ENCODE measurements at places on chromosomes 12 and 14.
A peak's percentile ranks its signal among the peaks of the same experiment; 100 is the strongest.

- no peak for DNase-seq
These were observed 3.2 kb upstream of the PYGL start for GRCh38 chr14:50947446-50947845.

DNA sequence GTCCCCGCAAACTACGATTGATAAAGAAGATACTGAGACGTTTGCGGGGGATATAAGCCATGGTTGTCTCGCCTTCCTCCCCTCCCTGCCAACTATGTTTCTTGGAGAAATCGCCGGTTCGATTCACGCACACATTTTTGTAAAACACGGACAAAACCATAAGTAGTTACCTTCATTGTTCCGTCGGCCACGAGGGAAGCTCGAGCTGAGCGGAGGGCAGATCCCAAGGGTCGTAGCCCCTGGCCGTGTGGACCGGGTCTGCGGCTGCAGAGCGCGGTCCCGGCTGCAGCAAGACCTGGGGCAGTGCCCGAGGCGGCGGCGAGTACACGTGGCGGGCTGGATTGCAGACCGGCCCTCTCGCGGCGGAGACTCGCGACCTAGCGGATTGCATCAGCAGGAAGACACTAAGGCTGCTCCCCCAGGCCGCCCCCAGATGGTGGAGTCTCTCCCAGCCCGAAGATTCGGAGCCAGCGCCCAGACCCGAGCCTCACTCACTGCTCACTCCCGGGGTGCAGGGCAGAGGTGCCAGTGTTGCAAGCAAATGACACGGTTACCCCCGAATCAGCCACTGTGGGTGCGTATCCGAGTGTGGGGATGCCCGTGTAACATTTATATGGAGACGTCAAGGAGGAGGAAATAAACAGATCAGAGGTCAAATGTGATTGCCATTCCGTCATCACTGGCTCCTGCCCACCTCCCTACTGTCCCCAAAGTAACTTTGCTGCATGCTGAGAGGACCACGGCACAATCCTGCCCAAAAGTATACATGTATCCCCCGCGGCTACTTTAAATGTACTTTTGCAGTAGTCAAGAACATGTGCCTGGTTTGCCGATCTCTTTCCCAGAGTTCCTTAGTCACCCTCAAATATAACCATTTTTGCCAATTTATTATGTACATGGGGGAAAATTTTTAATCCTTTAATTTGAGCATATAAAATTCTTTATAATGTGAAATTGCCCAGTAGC is at the start of gene BCAT1:
BCAT1 (minus strand) TSS at position 345 of the 966 bp plus-strand sequence; CDS start at position 176, 169 bp downstream.
- DNase-seq = peak; percentile 27

DNA sequence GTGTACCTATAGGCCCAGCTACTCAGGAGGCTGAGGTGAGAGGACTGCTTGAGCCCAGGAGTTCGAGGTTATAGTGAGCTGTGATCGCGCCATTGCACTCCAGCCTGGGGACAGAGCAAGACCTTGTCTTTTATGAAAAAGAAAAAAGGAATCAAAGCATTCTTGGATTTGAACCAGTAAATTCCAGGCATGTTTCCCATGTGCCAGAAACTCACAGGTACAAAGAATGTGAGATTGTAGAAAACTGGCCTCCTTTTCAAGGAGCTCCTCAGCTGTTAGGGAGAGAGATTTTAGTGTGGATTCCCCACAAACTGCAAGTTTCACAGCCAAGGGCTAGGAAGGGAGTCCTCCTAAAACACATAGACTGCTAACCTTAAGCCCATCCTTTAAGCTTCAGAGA is 95.0 kb downstream of the FOXN4 start:
- no peak for DNase-seq

DNA sequence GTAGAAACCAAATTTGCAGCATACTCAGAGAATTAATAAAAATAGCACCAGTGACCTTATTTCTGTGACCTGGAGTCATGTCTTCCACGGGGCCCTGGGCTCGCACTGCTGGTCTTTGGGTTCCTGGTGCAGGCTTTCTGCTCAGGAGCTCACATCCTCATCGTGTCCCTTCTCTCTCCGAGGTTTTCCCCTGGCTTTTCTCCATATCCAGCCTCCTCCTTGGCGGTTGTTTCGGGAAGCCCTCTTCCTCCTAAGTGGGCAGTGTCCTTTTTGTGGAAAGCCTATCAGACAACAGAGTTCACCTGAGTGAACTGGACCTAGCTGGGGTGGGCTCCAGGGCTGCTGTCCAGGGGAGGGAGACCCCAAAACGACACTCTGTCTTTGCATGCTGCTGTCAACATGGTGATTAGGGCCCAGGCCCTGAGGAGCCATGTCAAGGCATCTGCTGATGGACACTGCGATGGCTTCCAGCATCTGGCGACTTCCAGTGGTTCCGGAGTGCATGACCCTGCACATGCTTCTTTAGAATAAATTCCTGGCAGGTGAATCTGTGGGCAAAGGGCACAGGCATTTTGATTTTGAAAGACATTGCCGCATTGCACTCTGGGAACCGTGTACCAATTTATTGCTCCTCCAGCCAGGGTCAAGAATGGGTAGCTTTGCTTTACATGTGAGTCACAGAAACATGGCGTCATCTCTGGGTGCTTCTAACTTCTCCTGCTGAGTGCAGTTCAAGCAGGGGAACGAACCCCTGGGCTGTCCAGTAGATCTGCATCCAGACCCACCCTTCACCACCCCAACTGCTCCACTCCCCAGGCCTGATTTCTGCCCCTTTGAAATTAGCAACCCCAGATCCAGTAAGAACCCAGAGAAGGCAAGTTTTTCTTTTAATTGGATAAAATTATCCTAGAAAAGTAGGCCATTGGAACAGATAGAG is 136.8 kb downstream of the ADGRD1 start:
- DNase-seq = no peak

- no peak for DNase-seq
These were observed 49.6 kb upstream of the RASSF3 start for GRCh38 chr12:64560396-64561301.

DNA sequence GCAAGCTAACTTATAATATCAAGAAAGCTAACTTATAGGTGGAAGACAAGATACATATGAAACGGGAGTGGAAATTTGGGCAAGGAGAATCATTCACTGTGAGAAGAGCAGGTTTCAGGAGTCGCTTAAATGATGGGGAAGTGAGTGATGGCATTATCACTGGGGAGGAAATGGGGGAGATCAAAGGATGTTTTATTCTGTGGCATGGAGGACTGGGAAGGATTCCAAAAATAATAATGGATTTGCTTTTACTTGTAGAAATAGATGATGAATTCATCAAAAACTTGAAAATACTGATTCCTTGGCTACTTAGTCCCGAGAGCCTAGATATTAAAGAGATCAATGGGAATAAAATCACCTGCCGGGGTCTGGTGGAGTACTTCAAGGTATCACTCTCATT is 47.8 kb downstream of the SAV1 start:
- DNase-seq = no peak

GRCh38 chr14:72783741-72784140 is 110.2 kb downstream of the DPF3 start:
- DNase-seq = no peak

- no peak for DNase-seq
These were observed 177.5 kb downstream of the DACT1 start for GRCh38 chr14:58815161-58815701.

GRCh38 chr12:111396726-111397445 is 8.8 kb upstream of the SH2B3 start:
- DNase-seq = peak; percentile 88

DNA sequence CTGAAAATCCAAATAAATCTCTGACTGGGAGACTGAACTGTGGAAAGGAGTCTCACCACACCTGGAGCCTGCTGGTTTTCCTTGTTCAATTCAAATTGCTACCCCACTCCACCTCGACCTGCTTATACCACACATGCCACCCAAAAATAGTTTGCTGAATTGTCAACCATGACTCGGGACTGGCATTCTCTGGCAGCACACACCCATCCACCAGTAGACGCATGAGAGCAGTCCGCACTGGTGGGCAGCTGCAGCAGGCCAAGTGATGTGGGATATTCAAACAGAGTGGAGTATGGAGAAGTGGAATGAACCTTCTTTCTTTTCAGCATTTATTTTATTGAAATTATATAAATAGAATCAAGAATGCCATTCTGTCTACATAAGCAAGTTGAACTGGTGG is 38.7 kb upstream of the SYCP3 start:
- DNase-seq = no peak

GRCh38 chr12:97754306-97754705 is 291.7 kb downstream of the RMST start:
- no peak for DNase-seq

GRCh38 chr12:16076557-16076956 is 165.4 kb downstream of the DERA start:
- DNase-seq = no peak

- DNase-seq = no peak
These were observed 26.2 kb upstream of the KTN1 start for GRCh38 chr14:55553791-55554190.

DNA sequence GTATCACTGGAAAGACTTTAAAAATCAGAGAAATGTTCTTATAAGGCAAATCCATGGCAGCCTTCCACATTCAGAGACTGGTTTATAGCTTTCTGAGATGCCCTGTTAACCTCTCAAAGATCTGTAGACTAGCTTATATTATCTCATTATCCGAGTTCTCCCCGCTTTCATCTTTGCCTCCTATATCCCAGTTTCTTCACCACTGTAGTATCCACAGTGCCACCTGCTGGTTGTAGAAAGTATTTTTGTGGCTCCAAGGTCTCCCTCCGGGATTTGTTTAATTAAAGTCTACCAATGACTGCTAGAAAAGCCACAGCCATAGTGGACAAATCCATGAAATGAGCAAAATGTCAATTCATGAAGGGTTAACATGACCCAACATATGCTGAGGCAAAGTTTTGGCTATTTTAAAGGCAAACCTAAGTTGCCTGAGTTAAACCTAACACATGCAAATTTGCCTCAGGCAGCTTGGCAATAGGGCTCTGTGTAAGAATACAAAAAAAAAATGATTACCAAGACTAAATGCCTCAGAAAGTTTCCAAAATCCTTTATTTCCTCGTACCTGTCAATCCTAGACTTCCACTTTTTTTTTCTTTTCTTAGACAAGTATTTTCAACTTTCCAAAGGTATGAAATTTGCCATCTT is 218.8 kb upstream of the BMP4 start:
- peak; percentile 43 for DNase-seq

- DNase-seq = no peak
These were observed 48.1 kb downstream of the ADCK1 start for GRCh38 chr14:77848031-77848430.

DNA sequence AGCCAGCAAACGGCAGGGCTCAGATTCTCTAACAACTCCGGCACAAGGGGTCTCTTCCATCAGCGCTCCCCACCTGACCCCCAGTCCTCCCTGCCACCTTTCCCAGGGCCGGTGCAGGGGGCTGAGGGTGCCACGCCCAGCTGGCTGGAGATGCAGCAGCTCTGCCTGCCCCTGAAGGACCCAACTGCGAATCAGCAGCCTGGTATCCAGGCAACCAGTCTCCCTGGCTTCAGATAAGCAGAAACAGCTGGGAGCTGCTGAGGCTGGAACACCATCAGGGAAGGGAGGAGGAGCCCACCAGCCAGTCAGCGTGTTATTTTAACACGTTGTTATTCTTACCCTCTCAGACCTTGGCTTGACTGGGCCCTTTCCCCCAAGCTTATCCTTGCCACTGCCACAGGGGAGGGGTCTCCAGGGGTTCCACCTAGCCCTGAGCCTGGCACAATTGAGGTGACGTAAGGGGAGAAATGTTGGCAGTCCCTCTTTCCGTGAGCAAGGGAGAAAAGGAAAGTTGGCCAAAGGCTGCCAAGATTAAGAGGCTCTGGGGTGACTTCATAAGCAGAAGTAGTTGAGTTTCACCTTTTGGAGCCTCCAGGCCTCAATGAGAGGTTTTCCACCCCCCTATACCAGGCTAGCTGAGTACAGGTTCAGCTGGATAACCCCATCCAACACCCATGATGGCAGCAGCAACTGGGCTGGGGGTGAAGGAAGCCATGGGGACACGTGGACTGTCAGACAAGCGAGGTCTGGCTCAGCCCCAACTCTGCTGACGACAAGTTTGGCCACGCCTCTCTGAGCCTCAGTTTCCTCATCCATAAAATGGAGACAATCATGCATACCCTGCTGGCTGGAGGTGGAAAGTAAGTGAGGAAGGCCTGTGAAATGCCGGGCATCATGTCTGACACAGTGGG is 91.1 kb downstream of the IRF2BPL start:
- DNase-seq = no peak

GRCh38 chr12:30278401-30278800 is 417.3 kb downstream of the IPO8 start:
- no peak for DNase-seq

GRCh38 chr12:46264057-46264456 is 4.8 kb downstream of the SLC38A1 start:
- DNase-seq = no peak

DNA sequence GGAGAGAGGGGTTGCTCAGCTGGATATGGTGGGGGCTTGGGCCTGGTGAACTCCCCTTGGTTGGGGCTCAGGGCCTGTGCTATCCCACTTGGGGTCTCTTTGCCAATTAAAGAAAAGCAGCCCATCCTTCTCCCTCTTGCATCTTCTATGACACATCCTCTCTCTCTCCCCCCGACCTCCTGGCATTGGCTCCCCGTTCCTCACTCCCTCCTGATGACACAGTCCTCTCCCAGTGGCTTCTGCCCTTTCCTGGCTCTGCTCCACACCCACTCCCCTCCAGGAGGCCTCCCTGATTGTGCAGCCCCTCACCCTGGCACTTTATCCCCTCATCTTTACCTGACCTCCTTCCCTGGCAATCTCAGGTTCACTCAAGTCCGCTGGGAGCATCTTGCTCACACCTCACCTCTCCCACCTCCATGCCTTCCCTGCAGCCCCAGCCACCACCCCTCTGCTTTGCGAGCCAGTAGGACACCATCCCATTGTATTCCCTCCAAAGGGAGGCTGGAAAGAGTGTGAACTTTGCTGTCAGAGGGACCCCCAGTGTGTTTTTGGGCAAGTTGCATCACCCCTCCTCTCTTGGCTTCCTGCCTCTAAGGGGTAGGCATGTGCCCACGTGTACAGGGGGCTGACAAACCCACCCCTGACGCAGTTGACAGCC is 10.7 kb downstream of the KRT80 start:
- no peak for DNase-seq

GRCh38 chr12:93054021-93054420 is 124.9 kb upstream of the EEA1 start:
- no peak for DNase-seq

GRCh38 chr12:54390668-54391551 is 6.4 kb upstream of the ZNF385A start:
- DNase-seq = peak; percentile 76

GRCh38 chr12:110039085-110039807 is 9.1 kb downstream of the C12orf76 start:
- peak; percentile 50 for DNase-seq

- DNase-seq = no peak
These were observed 6.1 kb downstream of the RAPGEF3 start for GRCh38 chr12:47752552-47752951.

DNA sequence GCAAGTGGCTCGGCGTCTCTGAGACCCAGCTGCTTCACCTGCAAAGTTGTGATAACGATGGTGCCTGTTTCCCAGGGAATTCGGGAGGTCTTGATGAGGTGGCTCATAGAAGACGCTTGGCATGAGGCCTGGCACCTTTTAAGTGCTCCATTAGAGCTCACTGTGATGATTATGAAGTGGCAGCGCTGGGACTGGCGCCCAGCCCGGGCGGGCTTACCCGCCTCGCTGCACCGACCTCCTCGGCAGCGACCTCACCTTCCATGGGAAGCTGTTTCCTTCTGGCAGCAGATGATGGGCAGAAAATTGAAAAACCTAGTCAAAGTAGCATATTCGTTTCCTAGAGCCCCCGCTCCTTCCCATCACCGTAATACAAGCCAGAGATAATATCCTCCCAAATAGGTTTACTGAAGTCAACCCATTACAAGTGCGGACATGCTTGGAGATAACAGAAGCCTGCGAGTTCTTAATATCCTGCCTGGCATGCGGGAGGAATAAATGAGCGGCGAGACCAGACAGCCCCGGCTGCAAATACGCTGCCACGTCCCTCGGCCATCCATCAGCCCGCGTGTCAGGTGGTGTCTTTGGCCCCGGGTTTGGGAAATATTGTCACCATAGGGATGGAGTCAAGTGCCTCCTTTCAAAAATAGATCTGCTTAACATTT is 35.2 kb upstream of the DLK1 start:
- no peak for DNase-seq
